ENCODE measurements at places on chromosomes 5 and 9.

DNA sequence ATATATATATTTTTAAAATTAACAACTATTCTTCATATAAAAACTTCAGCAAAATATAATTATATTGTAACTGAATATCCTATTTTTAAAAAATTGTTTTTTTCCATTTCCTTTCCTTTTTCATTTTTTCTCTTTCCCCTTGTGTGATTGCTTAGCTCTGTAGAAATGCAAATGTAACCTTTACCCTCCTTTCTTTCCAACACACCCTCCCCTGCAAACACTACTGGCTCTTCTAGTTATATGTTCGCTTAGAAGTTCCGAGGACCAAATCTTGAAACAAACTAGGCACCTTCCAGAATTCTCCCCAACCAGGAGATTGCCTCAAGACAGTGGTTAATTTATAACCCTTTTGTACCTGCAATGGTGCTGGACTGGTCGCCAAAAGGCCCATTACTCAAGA is 1980.0 kb upstream of the CDH6 start:
- no peak for DNase-seq

GRCh38 chr9:136684339-136684738 is 2.9 kb downstream of the AGPAT2 start:
- DNase-seq = no peak

DNA sequence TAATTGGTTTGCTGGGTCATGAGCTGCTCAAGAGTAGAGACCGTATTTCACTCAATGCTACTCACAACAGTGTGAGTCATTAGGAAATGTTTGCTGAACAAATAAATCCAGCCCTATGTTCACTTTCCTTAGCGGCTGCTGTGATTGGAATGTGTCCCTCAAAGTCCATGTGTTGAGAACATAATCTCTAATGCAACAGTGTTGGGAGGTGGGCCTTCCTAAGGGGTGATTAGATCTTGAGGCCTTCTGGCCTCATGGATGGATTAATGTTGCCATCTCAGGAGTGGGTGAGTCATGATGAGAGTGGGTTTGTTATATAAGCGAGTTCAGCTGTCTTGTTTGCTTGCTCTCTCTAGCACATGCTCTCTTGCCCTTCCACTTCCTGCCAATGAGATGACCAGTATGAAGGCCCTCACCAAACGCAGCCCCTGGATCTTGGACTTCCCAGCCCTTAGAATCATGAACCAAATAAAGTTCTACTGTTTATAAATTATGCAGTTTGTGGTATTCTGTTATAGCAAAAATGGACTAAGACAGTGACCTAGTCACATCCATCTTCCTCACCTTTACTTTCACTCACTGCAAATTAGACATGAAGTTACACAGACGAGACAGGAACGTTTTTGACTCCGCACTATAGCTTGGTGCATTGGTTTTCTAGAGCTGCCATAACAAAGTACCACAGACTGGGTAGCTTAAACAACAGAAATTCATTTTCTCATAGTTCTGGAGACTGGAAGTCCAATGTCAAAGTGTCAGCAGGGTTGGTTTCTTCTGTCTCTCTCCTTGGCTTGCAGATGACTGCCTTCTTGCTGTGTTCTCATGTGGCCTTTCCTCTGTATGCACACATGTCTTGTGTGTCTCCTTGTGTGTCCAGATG is 50.9 kb upstream of the FAM169A start:
- no peak for DNase-seq

DNA sequence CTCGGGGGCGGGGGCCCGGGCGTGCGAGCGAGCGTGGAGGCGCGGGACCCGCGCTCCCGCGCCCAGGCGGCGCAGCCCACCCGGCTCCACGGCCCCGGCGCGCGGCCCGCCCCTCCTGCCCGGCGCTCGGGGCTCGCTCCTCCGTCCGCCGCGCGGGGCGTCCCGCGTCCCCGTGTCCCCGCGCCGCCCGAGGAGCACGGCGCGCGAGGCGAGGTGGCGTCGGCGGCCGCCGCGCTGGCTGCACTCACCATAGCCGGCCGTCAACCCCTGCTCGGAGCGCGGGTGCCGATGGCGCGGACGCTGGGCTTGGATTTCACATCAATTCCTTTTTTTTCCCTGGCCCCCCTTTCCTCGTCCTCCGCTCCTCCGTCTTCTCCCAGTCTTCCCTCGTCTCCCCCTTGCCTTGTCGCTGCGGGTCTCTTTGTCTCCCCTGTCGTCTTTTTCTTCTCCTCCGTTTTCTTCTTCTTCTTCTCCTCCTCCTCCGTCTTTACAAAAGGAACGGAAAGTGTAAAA is 494 bp downstream of the PTCH1 start:
- DNase-seq = no peak

DNA sequence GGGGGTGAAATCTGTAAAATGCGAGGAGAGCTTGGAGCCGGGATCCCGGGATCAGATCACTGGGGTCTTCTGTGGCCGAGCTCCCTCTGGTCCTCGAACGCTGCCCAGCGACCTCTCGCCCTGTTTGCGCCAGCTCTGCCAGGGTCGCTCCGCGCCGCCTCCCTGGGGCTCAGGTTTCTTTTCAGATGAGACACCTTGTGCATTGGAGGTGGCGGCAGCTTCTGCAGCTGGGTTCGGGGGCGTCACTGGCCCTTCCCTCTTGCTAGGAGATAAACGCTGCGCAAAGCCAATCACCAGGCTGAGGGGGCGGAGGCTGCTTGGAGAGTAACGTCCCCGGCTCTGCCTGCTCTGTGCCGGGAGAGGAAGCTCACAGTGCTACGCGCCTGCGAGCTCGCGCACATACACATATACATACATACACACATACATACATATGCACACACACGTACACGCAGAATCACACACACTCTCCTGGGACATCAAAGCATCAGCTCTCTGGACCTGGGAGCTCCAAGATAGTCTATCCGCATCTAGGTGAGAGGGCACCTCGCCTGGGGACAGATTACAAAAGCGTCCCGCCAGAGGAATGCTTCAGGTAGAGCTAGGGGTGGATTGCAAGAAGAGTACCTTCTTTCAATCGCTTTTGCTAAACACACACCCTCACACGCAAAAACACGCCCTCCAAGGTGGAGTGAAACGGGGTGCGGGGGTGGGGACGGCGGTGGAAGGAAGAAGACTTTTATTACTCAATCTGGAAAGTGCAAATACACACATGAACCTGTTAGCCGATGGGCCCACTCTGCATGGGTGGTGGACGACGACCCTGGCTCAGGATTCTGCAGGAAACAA is at the start of gene ST8SIA4:
ST8SIA4 (minus strand) TSS at position 244 of the 849 bp plus-strand sequence. CDS start 327 bp downstream, outside the sequence.
- DNase-seq = peak; percentile 95

DNA sequence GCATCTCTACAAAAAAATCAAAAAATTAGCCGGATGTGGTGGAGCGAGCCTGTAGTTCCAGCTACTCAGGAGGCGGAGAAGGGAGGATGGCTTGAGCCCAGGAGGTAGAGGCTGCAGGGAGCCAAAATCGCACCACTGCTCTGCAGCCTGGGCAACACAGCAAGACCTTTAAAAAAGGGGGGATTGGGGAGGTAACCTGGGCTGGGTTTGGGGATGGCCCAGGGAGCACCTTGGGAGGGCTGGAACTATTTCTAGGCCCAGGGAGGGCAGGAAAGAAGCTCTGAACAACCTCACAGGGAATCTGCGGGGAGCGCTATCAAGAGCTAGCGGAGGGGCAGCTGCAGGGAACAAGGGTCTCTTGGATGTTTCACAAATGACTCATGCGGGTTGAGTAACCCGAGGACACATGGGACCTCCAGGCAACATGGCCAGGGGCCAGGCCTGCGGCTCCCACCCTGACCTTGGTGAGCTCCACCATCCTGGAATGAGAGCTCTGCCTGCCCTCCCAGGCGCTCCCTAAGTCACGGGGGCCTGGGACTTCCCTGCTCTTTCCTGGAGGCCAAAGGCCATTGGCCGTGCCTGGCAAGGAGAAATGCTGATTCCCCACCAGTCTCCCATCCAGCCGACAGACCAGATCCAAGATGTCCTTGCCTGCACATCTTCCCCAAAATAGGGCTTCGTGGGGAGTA is 23.4 kb downstream of the SARDH start:
- DNase-seq = peak; percentile 56

DNA sequence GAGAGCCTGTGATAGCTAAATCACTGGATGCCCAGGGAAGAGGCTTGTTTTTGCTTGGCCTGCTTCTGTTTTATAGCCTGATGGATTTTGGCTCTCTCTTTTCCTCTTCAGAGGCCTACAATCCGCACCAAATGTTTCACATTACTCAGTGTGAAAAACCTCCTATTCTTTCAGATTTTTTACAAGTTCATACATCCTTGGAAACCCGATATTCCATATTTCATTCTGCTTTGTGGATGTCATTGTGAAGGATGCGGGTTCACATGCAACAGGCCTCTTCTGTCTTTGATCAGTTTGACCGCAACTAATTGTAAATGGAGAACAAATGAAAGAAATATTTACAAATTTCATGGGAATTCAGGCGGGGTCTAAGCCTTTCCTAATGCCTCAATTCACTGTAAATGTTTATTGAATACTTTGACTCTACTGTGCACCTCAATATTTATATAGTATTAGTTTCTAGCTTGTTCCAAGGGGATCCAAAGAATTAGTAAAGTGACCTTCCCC is 269.9 kb downstream of the DMRT2 start:
- no peak for DNase-seq

DNA sequence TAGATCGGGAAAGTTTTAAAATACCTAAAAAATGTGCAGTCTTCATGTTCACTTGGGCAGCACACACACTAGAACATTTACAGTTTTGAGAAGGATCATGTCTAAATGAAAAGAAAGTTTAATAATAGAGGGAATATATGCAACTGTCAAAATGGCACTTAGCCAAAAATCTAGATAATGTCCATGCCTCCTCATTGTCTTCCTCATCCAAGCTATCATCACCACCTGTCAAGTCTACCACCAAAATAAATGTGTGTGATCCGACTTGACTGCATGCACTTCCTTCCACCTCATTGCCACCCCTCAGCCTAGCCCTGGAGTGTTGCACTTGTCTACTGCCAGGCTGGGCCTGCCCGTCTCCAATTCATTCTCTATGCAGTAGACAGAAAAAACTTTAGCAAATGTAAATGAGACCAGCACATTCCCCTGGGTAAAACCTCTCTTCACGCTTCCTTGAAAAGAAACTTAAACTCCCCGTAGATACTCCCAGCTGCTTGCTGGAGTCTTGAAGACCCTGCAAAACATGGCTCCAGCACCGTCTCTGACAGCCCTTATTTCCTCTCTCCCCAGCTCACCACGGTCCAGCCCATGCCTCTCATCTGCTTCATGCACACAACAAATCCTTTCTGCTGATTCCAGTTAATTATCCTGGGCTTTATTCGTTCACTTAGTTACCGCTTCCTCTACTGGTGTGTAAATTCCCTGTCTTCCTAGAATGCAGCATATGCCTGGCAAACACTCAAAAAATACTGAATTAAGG is 66.9 kb downstream of the FANCC start:
- no peak for DNase-seq

GRCh38 chr9:122366074-122366660 is 4.7 kb upstream of the PTGS1 start:
- DNase-seq = peak; percentile 47
